ENCODE measurements at places on chromosomes 6 and 20.

- DNase-seq: no peak
Measured at GRCh38 chr6:52550014-52550575, 26.8 kb downstream of the TRAM2 start.

DNA sequence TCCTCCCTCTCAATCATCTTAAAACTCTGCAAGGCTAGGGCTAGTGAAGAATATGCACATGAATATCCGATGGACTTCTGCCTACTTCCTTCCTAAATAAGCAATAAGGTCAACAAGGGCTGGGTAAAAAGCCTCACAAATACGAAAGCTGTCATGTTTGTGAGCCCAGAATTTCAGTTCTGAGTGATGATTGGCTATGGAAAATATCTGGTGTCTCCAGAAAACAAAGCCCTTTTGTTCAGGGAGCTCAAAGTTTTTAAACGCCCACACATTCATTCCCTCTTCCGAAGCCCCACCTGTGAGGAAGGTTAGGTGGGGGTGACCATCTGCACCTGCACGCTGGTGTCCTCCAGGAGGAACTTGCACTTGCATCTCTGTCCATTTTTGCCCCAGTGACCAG, 126.9 kb upstream of the ARMC2 start:
- no peak for DNase-seq

GRCh38 chr20:45833883-45834796, 541 bp downstream of the SNX21 start:
- no peak for DNase-seq

- no peak for DNase-seq
Measured at GRCh38 chr6:106097411-106098231, 11.5 kb downstream of the PRDM1 start.

DNA sequence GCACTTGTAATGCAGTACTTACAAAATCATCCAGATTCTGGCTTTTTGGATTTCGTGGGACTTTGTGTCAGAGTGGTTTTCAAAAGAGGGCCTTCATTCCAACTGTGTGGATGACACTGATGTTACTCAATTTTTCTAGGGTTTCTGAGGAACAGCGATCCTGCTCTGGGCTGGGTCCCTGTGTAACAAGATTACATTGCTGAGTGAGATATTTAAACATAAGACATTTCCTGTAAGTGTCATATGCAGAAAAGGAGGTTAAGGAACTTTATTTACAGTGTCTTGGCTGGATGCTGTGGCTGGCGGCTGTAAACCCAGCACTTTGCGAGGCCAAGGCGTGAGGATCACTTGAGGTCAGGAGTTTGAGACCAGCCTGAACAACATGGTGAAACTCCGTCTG, 6.7 kb downstream of the ZFAND3 start:
- DNase-seq: no peak

- no peak for DNase-seq
Measured at GRCh38 chr20:31472395-31473330, 2.3 kb downstream of the DEFB124 start.

GRCh38 chr6:47428288-47428687, 49.3 kb upstream of the CD2AP start:
- no peak for DNase-seq

DNA sequence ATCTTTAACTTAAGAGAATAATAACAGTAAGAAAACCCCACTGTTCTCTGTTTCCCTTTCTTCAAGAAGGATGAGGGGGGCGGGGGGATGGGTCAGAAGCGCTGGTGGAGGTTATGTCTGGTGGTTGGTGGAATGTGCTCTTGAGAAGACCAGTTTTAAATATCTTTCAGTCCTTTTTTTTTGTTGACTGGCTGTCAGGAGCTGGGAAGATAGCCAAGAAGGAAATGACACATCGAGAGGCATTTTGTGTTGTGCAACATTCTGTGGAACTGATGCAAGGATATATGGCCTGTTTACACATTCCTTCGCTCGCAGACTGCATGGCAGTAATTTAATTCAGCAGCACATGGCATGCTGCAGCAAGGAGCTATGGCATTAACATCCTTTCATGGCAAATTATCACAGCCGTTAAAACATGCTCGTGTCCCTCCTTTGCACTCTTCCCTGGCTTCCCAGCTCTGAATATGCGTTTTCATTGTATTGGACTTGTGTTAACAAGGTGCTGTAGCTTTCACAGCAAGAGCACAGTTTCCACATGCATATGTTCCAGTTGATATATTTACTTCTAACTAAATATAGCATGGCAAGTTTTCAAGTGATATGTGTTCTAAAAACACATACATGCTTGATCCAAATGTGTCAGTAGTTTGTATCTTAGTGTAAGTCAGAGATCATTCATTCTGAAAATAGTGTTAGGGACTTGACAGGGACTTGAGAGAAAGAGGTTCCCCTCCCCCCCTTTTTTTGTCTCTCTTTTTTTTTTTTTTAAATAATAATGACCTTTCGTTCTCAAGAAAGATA, 68.2 kb upstream of the SUPT3H start:
- no peak for DNase-seq
